ENCODE measurements at places on chromosomes 16 and 17.

GRCh38 chr17:31490019-31490650 is 98.7 kb downstream of the RAB11FIP4 start:
- no peak for DNase-seq

DNA sequence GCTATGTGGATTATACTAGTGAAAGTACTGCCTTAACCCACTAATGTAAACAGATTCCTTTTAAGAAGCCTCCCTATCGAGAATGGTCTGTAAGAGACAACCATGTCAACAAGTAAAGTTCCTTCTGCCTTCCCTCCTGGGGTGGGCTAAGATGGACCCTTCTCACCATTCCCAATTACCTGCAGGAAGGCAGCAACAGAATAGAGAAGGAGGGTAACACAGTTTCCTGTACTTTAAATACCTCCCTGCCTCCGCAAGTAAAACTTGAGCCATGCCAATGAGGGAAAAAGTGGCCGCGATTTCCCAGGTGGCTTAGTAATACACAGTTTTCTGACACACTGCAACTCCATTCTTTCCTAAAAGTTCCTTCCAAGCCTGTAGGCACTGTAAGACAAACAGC is 45.2 kb downstream of the TOX3 start:
- DNase-seq = no peak

- DNase-seq = no peak
These were observed 413.0 kb downstream of the CPPED1 start for GRCh38 chr16:12390644-12391043.

GRCh38 chr17:58172369-58173071 is 5.7 kb downstream of the OR4D2 start:
- DNase-seq = peak; percentile 73

DNA sequence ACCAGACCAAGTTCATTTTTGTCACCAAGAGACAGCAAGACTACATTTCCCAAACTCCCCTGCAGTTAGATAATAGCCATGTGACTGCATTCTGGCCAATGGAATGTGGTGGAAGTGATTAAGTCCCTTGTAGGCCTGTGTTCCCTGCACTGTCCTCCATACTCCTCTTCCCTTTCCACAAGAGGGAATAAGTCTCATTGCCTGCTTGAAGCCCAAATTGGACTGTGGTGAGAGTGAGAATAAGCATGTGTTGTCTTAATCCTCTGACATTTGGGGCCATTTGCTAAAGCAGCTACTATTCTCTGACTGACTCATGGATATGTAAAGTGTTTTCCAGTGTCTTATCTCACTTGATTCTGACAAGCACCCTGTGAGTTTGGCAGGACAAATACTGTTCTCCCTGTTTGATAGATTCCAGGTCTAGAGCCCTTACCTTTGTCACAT is 20.7 kb downstream of the PIK3R6 start:
- DNase-seq = no peak

DNA sequence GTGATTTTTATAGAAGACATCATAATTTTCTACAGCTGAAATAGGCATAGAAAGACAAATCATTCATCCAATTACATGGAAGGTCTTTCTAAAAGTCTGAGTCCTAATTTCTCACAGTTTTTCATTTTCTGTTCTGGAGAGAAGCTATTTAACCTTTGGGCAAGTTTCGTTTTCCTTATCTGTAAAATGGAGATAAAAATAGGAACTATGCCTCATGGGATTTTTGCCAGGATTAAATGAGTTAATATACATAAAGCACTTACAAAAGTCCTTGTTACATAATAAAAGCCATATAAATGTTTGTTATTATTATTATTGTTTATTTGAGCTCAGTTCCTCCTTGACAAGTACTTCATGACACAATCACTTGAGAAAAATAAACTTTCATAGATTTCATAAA is 121.4 kb downstream of the SKAP1 start:
- no peak for DNase-seq

GRCh38 chr17:63124536-63124935 is 158.5 kb downstream of the TANC2 start:
- no peak for DNase-seq

GRCh38 chr16:16923479-16923878 is 544.5 kb downstream of the NPIPA7 start:
- no peak for DNase-seq

DNA sequence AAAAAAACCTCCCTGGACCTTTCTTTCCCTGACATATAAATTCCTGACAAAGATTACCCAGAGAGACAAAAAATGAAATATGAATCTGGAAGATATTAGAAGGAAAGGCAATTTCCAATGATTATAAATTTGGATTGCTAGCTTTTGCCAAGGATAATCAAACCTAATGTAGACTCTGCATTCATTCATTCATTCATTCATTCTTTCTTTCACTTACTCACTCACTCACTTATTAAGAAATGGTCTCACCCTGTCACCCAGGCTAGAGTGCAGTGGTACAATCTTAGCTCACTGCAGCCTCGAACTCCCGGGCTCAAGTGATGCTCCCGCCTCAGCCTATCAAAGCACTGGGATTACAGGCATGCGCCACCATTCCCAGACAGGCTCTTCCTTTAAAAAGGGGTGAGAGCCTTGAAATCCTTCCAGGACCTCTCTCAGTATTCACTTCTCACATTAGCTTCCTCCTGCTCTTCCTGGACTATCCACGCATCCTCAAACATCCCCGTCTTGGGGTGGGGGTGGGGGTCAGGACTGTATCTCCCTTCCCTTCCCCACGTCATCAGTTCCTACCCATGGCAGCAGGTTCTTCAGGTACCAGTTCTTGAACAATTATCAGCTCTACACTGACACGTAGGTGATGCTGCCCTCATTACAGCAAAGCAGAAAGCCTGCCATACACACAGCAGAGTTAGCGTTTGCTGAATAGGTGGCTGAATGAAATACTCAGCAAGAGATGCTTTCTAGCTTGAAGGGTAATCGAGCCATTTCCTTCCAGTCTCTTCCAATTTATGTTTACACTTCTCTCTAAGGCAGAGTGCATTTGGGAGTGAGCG is 19.8 kb downstream of the PRPSAP1 start:
- DNase-seq = no peak

DNA sequence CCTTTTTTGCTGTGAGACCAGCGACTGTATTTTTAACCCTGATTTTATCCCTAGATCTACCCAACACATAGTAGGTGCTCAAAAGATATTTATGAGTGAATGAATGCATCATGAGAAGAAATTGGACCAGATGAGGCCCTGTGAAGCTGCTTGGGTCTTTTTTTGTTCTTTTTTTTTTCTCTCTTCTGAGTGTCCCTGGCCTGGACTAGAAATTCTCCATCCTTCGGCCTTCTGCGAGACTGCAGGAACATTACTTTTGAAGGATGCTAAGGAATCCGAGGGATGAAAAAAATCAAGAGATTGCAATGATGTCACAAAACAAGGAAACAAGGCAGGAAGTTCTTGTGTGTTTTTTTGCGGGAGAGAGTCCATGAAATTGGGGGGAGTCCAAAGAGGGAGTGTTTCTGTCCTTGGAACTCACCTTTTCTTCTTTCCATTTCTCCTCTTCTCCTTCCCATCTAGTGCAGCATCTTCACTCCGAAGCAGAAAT is 560 bp upstream of the RUSF1 start:
- DNase-seq = no peak

GRCh38 chr17:63425483-63425882 is 20.6 kb downstream of the CYB561 start:
- DNase-seq = peak; percentile 85

DNA sequence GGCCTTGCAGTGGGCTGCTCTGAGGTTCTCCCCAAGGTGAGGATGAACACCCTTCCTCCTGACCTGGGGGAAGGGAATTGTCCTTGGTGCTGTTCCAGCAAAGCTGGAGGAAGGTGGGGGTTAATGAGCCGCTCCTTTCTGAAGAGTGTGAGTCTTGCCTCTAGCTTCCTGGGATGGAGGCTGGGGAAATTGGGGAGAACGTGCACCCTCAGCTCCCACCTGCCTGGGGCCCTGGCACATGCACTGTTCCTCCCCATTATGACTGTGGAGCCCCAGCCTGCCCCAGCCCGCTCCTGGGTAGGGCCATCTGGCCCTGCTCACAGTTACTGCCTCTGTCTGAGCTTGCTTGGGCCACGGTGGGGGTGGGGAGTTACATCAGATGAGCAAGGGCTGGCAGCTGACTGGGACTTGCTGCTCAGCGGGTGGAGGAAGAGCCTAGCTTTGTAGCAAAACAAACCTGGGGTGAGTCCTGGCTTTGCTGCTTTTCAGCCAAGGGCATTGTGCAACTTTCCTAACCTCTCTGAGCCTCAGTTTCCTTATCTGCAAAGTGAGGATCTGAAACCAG is 11.1 kb downstream of the TNS4 start:
- no peak for DNase-seq

DNA sequence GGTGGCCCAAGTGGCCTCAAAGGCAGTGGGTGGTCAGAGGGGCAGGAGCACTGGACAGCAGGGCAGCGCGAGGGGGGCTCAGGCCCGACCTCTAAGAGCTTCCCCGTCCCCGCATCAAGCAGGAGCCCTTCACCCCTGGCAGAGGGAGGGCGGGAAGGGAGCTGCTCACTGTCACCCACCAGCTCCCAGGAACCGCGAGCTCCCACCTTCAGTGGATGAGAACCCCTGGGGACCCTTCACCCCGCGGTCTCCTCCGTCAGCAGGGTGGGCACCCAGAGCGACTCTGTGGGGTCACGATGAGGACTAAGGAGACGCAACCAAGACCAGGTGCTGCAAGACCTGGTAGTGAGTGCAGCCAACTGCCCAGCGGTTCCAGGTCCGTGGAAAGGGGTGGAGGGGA is 13.6 kb downstream of the CEP131 start:
- DNase-seq = no peak

GRCh38 chr16:73161977-73162376 is 114.0 kb upstream of the ZFHX3 start:
- DNase-seq = no peak

- DNase-seq = no peak
These were observed 43.5 kb downstream of the SMPD3 start for GRCh38 chr16:68404736-68405345.

DNA sequence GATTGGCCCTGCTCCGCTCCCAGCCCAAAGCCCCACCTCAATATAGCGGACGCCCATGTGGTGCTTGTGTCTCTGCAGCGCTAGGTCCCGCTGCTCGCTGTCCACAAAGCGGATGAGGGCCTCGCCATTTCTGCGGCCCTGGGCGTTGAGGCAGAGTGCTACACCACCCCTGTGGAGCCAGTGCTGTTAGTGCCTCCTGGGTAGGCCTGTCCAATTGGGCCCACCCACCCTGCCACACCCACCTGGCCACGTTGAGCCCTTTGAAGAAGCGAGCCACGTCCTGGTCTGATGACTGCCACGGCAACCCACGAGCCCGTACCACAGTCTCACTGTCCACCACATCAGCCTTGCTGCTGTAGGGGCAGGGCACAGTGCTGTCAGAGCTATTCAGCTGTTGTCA is 3.6 kb downstream of the ESRP2 start:
- DNase-seq = no peak

GRCh38 chr17:78539781-78540180 is 37.4 kb downstream of the DNAH17 start:
- DNase-seq = no peak

DNA sequence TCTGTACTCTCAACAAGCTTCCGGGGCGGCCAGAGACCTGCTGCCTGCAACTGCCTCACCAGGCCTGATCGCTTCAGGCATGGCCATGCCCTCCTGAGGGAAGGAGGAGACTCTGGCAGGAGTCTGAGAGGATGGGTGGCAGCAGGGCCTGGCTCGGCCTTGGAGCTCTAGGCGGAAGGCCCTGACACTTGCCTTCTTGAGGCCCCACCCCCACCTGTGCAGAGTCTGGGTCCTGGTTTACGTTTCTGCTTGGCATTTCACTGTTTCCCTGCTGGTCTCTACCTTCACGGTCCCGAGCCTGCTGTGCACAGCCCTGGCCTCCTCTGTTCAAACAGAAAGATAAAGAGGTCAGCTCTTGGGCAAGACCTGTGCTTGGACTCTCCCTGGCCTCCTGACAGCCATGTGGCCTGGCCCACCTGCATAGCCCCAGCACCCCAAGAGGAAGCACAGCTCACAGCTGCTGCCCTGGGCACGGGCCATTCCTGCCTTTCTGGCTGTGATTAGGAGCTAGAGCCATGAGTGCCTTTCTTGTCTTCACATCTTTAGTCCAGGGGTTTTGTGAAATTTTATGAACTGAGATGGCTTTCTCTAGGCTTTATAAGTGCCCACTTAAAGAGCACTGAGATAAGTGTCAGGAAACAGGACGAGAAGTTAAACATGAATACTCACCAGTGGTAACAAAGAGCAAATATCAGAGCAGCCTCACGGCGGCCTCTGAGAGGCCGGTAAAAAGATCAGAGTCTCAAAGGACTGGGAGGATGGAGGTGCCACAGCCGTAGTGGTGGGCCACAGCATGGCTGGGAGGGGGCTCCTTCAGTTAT is 25.6 kb upstream of the MTSS2 start:
- DNase-seq = no peak

DNA sequence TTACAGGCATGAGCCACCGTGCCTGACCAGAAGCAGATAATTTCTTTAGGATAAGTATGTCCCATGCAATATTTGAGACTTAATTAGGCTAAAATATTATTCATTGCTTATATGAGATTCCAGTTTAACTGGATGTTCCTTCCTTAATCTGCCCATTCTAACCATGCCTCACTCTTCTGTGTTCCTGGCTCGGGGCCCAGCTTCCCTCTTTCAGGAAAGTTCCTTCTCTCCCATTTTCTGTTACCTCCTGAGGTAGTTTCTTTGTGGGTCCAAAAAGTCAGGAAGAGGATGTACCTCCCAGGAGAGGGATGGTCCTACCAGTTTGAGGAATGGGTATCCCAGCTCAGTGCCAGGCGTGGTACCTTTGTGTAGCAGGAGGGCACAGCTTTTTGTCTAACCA is 23.3 kb downstream of the UNK start:
- DNase-seq = no peak

GRCh38 chr16:79800016-79800608 is 199.6 kb upstream of the MAF start:
- no peak for DNase-seq

DNA sequence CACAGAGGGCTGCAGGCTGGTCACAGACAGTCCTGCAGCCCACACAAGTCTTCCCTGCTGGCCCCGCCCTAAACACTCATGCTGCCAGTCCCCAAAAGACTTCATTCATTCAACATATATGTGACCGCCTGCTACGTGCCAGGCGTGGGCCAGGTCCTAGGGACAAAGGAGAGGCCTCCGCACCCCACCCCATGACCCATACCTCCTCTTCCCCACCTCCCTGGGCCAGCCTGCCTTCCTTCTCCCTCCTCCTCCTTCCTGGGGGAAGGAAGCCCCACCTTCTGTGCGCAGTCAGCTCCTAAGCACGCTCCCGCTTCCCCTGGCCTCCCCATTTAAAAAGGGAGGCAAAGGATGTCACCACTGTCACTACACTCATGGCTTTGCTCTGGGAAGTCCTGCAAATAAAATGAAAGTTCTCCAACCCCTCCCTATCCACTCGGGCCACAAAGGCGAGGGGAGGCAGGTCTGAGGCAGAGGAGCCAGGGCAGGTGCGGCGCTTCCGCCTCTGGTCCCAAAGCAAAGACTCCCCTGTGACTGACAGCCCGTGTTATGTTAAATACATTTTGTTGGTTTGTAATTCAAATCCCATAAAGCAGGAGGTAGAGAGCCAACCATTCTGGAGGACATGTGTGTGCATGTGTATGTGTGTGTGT is 9.0 kb downstream of the DNAAF8 start:
- DNase-seq = no peak

- DNase-seq = peak; percentile 13
These were observed 558 bp downstream of the HSD3B7 start for GRCh38 chr16:30985401-30986128.

GRCh38 chr17:37051833-37052232 is 103.1 kb downstream of the AATF start:
- DNase-seq = no peak

- DNase-seq = no peak
These were observed 14.8 kb upstream of the PLK1 start for GRCh38 chr16:23663918-23664317.

- no peak for DNase-seq
These were observed 13.6 kb downstream of the SMCR8 start for GRCh38 chr17:18328643-18329204.

- DNase-seq = no peak
These were observed 390.7 kb downstream of the XYLT1 start for GRCh38 chr16:17080105-17080504.
